ENCODE measurements at places on chromosomes 5 and 9.

GRCh38 chr5:72878854-72879253, 62.4 kb downstream of the TNPO1 start:
- DNase-seq: no peak

DNA sequence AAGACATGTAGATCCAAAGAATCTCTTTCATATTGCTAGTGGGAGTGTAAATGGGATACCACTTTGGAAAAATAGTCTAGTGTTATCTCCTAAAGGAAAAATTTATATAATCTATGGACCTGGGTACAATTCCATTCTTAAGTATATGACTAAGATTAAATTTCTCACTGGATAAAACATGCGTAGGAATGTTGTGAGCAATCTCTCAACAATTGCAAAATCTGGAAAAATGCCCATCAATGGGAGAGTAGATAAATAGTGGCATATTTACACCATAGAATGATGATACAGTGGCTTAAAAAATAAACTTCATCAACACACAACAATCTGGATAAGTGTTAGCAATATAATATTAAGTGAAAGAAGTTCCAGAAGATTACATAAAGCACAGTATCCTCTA, 469.5 kb downstream of the MAN2A1 start:
- no peak for DNase-seq

DNA sequence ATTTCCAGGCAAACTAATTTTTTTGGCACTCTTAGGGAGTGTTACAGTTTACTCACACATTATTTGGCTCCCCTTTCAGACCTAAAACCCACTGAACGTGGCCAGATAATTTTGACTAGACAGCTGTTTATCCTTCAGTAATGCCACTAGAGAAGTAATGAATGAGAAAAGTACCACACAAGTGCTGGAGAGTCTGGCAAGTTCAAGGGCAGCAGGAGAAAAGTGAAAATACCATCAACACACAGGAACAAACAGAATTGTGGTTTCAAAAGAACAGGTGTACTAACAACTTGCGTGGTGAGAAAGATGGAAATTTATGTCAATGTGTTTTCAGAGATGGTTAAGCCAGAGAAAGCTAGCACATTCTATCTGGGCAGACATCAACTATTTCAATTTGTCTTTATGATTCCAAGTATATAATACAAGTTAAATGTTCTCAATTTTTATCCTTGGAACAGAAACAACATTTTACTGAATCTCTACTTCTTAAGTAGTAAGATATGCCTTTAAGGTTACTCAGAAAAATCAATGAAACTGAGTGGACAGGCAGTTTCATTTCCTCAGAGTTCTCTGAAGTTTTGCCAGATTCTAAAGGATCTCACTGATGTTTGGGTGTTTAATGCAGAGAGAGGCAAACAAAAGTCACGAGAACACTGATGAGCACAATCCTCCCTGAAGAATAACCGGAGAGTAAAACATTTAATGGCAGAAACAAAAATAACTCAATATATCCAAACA, 91.0 kb downstream of the ARSB start:
- no peak for DNase-seq

DNA sequence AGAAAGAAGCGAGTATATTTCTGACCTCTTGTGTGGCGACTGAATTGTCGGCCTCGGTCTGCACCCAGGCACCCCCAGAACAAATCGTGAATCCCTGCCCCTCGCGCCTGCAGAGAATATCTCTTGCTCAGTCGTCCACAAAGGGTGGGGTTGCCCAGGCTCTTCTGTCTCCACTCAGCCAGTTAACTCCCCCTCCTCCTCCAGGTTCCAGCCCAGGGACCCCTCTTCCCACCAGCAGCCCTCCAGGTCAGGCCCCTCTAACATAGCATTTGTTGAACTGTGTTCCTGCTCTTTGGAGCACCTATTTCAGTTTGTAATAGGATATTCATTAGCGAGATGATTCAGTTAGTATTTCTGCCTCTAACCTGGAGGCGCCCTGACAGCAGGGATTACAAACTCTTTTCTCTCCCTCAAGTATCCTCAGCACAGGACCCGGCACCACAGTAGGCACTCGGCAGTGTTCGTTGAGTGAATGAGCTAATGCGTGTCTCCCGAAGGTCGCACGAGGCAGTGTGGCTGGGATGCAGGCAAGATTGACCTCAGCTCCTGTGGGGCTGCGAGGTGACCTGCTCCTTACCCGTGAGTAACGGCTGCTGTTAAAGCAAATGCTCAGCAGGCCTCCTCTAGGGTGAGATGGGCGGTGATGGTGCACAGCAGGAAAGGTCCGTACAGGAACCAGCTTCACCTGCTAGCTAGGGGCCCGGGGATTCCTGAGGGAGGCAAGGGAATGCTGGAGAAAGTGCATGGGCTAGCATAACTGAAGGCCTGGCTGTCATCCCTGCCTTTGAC, 25.8 kb downstream of the ZBTB34 start:
- DNase-seq: no peak
